AG04449 (cell line): ENCODE measurements at places on chromosomes 7 and 10.

- DNase-seq: no peak
These were observed 25.2 kb downstream of the ASZ1 start for GRCh38 chr7:117402109-117402508.

DNA sequence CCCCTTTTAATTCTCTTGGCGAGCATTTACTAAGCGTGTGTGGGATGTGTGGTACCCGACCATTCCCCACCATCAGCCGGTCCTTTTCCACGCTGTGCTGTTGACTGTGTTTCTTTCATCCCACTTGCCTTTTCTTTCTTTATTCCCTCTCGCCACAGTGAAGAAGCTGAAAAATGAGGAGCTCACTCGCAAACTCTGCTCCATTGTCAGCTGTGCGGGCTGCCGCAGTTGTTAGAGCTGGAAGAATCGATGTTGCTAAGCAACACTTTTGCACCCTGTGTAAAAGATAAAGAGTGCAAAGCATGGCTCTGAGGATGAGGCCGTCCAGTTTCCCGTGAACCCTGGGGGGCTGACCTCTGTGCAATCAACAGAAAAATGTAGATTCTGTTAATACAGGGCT lies 203.1 kb upstream of the NEBL start:
- no peak for DNase-seq

- no peak for DNase-seq
These were observed 494.0 kb downstream of the MAGI2 start for GRCh38 chr7:78959477-78959876.

DNA sequence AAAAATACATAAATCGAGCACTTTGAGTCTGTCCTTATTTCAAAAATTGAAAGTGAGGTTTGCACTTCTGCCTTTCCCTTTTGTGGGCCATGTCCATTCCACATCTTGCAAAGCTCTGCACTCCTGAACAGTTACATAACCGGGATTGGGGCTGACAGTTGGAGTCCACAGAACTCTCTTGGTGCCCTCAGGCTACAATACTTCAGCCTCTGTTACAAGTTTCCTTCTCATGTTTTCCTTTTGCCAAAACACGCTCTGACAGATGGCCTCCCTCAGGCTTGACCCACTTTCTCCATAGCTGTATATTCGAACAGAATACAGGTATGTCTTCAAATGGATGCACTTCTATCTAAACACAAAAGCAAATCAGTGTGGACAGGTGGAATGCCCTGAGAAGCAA lies 335.9 kb downstream of the WDR37 start:
- DNase-seq: no peak

DNA sequence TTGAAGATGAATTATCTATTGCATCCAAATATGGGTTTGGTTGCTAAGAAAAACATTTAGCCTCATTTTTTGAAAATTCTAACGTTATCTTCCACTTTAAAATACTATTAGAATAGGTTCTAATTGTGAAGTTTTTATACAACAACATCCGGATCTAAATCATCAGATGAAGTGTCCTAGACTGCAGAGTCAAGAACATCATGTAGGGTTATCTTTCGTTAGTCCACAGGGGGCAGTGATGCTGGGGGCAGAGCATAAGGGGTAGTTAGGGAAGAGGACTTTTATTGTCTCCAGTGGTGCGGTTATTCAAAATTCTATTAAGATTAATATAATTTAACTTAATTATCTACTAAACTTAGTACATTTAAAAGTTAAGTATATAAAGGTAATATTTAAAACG lies 990.6 kb upstream of the PHF14 start:
- DNase-seq: no peak

DNA sequence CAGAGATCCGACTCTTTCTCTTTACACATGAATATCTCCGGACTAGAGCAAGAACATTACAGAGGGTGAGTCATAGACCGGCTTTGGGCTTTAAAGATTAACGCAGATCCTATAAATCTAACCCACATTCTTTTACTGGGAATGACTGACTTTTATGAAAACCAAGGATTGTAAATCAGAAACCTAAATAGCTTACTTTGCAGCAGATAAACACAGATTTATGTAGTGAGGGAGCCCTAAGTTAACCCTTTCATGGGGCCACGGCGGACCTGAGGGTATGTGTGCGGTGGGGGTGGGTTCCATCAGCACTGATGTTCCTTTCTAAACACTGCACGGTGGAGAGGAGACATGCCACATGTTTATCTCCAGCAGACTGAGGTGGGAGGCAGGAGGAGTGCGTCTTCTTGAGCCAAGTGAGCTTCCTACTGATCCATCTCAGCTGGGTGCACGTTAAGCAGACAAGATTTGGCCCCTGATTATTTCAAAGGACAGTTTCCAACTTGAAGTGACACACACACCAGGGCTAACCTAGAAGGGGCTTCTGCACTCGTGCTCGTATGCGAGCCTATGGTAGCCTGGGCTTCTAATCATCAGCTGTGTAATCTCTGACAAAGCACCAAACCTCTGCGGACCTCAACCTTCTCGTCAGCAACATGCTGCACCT lies 127.6 kb downstream of the WDR11 start:
- DNase-seq: no peak

- DNase-seq: no peak
These were observed 586.0 kb upstream of the MBL2 start for GRCh38 chr10:53358536-53358935.

DNA sequence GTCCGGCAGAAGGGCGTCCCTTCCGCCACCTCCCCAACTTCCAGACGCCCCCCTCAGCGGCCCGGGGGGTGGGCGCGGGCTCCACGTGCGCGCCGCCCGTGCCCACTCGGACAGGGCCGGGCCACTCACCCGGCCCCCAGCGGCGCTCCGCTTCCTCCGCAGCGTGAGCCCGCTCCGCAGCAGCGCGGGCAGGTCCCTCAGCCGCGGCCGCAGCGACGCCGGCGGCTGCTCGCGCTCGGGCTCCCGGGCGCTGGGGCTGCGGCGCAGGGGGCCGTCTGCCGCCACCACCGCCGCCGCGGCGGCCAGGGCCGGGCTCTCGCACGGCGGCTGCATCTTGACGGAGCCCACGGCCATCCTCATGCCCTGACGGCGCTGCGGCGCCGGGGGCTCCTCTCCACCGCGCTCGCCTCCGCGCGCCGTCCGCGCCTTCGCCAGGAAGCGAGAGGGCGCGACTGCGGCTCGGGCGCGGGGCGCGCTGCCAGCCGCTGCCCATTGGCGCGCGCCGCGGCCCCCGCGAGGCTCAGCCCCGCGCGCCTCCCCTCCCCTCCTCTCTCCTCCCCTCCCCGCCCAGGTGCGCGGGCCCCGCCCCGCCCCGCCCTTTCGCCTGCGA lies at the start of gene RAPGEF5:
Gene RAPGEF5 (minus strand): TSS at position 454 of the 610 bp plus-strand sequence. CDS start 94 bp downstream, at position 360.
- DNase-seq: no peak

DNA sequence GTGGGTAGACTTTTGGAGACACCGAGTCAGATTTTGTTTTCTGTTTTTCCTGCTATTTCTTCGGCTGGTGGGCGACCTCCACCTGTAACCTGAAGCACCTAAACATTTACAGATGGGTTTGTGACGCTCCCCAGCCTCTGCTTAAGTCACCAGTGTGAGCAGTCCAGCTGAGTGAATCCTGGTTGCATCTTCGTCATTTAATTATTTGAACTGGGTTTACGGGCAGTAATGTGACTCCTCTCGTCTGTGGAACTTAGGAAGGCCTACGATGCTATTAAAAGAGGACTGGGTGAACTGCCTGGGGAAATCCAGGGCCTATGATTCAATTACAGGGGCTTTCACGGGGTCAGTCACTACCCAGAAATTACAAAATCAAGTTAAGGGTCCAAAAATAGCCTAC lies 52.5 kb downstream of the WNT2 start:
- DNase-seq: peak; percentile 85

GRCh38 chr7:15140431-15140830 lies 237.9 kb upstream of the DGKB start:
- no peak for DNase-seq

GRCh38 chr7:133830081-133830480 lies 297.1 kb upstream of the LRGUK start:
- DNase-seq: no peak

- DNase-seq: no peak
These were observed 103.9 kb upstream of the POT1 start for GRCh38 chr7:125033506-125033905.

- no peak for DNase-seq
These were observed 51.8 kb upstream of the FAM3C start for GRCh38 chr7:121447911-121448300.

GRCh38 chr7:142804728-142805207 lies 34.0 kb downstream of the PRSS2 start:
- DNase-seq: no peak

DNA sequence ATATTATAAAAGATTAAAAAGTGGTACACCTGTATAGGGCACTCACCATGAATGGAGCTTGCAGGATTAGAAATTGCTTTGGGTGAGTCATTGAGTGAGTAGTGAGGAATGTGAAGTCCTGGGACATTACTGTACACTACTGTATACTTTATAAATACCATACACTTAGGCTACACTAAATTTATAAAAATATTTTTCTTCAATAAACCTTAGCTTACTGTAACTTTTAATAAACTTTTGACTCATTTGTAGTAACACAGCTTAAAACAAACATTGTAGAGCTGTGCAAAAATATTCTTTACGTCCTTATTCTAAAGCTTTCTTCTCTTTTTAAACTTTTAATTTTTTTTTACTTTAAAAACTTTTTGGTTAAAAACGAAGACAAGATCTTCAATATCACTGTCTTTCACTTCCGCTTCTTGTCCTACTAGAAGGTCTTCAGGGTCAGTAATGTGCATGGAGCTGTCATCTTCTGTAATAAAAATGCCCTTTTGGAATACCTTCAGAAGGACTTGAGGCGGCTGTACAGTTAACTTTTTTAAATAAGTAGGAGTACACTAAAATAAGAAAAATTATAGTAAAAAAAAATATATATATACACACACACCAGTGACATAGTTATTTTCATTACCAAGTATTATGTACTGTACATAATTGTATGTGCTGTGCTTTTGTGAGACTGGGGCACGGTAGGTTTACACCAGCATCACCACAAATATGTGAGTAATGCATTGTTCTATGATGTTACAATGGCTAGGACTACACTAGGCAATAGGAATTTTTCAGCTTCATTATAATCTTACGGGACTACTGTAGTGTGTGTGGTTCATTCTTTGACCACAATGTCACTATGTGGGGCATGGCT lies 3.5 kb downstream of the STK31 start:
- peak; percentile 42 for DNase-seq

- DNase-seq: no peak
These were observed 7.2 kb upstream of the SNX10 start for GRCh38 chr7:26284477-26284876.

- DNase-seq: no peak
These were observed 229.8 kb downstream of the DNAJB6 start for GRCh38 chr7:157566631-157567006.

- DNase-seq: no peak
These were observed 19.1 kb downstream of the TRUB1 start for GRCh38 chr10:114957122-114957521.

DNA sequence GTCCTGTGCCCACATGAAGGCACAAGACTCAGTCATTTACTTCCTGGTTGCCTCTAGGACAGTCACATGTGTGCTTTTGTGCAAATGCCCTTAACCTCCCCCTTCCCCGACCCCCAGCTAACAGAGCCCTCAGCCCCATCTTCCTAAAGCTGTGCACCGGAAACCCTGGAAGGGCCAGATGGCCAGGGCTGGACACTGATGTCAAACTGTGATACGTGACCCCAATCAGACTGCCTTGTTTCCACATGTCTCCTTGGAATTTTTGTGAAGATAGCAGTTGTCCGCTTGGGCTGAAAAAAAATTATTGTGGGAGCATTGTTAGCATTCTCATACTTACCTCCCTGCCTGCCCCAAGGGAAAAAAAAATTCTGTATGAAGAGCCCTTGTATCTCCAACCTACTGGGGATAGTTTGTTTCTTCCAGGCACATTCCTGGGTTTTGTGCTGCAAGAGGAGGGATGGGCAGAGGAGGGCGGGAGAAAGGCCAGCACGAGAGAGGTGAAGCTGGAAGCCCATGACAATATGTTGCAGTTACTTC lies 17.0 kb upstream of the ADAM12 start:
- no peak for DNase-seq

DNA sequence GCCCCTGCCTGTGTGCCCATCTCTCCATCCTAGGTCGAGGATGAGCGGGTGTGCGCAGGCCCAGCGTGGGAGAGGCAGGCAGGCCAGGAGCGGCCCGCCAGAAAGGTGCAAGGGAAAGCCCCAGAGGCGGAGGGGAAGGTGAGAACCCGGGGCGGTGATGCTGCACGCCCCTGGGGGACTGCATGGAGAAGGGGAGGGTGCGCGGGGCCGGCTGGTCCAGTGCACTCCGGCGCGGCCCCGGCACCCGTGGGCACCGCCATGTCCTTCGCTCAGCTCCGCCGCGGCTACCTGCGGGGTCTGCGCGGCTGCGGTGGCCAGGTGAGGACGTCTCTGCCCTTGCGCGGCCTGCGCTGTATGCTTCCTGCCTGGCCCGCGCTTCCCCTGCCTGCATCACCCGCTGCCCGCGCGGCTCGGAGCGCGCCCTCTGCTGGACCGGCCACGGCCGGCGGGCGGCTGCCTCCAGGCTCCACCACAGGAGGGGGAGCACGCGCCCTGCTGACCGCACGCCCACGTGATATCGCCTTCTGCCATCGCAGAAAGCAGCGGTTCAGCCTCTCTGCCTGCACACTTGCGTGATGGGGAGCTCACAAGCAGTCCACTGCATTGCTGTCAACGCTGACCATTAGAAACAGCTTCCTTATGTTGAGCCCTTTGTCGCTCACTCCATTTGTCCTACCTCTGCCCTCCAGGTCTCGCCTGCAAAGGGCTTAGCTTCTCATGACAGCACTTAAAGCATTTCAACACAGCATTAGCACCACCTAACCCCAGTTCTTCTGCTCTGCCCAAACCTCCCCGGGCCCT lies 73.9 kb downstream of the CXCL12 start:
- DNase-seq: no peak

DNA sequence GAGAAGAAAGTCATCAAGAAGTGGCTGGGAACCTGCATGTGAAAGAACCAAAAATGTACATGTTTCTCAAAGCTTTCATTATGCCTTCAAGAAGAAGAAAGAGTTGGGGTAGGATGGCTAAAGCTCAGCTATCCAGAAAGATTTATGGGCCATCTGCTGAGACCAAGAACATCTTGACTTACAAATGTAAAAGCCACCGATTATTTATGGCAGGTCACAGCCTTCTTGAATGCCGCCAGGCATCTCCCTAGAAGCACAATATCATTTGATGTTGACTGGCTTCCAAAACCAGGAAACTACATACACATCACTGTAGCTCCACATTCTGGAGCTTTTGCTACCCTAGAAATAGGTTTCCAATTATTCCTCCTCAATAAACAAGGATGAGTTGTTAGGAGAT lies 254.2 kb upstream of the AOAH start:
- DNase-seq: no peak

DNA sequence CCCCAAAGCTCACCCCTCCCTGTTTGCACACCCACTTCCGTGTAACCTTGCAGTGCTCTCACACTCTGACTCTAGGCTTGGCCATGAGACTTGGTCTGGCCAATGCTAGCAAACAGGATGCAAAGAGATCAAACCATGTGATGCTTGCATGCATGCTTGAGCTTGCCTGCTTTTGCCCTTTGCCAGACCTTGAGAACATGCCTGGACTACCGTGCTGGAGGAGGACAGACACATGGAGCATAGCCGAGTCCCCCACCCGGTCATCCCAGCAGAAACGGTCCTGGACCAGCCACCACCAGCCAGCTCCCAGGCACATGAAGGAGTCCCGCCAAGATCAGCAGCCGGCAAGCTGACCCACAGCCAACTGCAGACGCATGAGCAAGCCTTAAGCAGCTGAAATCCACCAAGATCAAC lies 23.4 kb downstream of the PYROXD2 start:
- no peak for DNase-seq

GRCh38 chr7:127953423-127954356 lies 77.5 kb downstream of the LRRC4 start:
- DNase-seq: no peak

GRCh38 chr7:117445206-117445605 lies 17.9 kb upstream of the ASZ1 start:
- DNase-seq: no peak

GRCh38 chr7:157000741-157001653 lies 9.5 kb downstream of the MNX1 start:
- DNase-seq: no peak
